ENCODE measurements at places on chromosomes 2 and 18.

- no peak overlapping the region for H3K4me3 ChIP-seq
- no peaks in the 10 kb centered on the region for H3K4me1 ChIP-seq
- H3K27ac ChIP-seq, result no peak overlapping the region
- H3K27me3 ChIP-seq, result no peaks in the 10 kb centered on the region
- DNase-seq, result no peak
- no peaks in the 10 kb centered on the region for H3K36me3 ChIP-seq
Observed at GRCh38 chr2:575030-575726, 102.0 kb downstream of the TMEM18 start.

DNA sequence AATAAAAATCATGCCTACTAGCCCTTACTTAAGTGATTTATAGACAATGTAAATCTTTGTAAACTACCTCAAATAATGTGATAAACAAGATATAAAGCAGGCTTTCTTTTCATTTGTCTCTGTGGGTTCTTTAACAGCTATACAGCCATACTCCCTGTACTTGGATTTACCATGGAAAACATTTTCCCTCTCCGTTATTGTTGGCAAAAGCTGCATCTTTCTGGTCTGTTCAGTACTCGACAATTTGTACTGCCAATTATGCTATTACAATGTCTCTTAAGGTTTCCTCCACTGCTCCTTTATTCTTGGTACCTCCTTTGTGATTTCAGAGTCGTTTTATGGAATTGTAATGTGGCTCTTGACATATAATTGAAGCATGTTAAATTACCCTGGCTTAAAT, 426.3 kb upstream of the PKDCC start:
- no peaks in the 10 kb centered on the region for H3K36me3 ChIP-seq
- no peak for DNase-seq
- no peak overlapping the region for H3K4me3 ChIP-seq
- H3K27me3 ChIP-seq, result no peaks in the 10 kb centered on the region
- H3K4me1 ChIP-seq, result no peaks in the 10 kb centered on the region

- H3K4me3 ChIP-seq, result no peak overlapping the region
- no peaks in the 10 kb centered on the region for H3K4me1 ChIP-seq
- DNase-seq, result no peak
- H3K27me3 ChIP-seq, result no peaks in the 10 kb centered on the region
Observed at GRCh38 chr2:148221166-148221565, 200.3 kb downstream of the MBD5 start.

- H3K4me3 ChIP-seq, result no peak overlapping the region
- no peaks in the 10 kb centered on the region for H3K27me3 ChIP-seq
- no peak overlapping the region for H3K27ac ChIP-seq
Observed at GRCh38 chr2:8491296-8492027, 190.4 kb upstream of the ID2 start.

- no peaks in the 10 kb centered on the region for H3K36me3 ChIP-seq
- no peak overlapping the region for H3K4me3 ChIP-seq
- no peak for DNase-seq
- H3K4me1 ChIP-seq, result no peaks in the 10 kb centered on the region
Observed at GRCh38 chr18:13551305-13551603, 175.1 kb downstream of the FAM210A start.

All from tibial nerve (tissue), 4 donors.